ENCODE measurements at places on chromosomes 7 and 10.

- DNase-seq = peak; percentile 10
Measured at GRCh38 chr10:21100871-21101514, 203.9 kb upstream of the NEBL start.

DNA sequence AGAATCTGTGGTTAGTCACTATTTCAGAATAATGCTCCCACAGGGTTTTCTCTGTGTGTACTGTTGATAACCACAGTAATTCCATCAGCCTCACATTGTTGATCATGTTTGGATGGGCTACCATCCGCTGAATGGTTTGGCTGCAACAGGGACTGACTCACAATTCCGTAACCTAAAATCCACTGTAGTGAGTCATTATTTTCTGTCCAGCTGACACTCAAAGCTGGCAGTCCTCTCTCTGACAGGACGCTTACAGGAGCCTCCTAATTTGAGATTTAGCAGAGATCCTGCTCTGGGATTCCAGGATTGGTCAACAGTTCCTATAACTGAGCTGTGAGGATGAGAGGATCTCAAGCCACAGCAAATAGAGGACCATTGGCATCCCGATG lies 32.7 kb downstream of the VWA2 start:
- DNase-seq = peak; percentile 92

DNA sequence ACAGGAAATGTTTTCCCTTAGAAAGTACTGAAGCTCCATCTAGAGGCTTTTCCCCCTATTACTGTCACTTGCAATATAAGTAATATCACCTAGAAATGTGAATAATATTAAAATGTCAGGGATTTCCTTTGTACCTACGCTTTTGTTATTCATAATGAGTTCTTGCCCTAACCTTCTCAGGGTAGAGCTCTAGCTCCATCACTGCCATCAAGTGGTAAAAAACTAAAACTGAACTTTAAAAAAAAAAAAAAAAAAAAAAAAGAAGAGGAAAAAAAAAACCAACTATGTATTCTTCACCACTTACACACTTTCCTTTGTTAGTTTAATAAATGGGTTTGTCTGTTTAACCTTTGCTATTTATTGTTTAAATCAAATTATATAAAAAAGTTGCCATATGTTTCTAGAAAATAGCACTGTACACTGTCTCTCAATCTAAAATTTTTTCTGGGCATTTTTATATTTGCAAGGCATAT lies 49.9 kb downstream of the DNAJC1 start:
- peak; percentile 13 for DNase-seq

DNA sequence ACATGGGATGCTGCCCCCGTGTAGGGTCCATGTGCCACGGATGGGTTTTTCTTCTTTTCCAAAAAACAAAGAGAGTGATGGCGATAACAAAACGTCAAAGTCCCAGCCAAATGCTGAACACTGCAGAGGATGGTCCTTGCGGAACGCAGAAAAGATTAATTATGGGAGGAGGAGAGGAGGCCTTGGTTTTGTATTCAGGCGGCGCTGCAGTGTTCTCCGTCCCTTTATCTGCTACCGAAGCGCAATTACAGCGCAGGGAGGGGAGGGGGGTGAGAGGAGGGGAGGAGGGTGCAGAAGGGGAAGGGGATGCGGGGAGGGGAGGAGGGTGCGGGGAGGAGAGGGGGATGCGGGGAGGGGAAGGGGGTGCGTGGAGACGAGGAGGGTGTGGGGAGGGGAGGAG lies 131.8 kb upstream of the PRKCQ start:
- no peak for DNase-seq

GRCh38 chr7:127375631-127376030 lies 16.9 kb downstream of the ZNF800 start:
- DNase-seq = no peak

Measured in stromal cell of bone marrow (primary cell).